ENCODE measurements at places on chromosomes 5 and 9.

DNA sequence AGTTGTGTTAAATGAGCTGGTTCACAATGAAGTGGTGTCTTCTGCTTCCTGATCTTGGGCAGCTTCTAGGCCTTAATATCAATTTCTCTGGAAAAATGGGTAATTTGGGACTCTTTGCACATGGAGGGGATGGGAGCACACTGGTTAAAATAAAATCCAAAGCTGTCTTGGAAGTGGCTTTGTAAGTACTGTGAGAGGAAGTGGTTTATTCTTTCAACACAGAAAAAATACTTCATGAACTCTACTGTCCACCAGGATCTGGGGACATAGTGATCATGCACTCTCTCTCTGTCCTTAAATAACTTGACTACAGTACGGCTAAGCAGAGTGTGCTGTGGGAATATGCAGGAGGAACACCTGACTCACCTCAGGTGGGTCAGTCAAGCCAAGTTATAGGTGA lies 2.4 kb downstream of the PCYOX1L start:
- no peak for DNase-seq

DNA sequence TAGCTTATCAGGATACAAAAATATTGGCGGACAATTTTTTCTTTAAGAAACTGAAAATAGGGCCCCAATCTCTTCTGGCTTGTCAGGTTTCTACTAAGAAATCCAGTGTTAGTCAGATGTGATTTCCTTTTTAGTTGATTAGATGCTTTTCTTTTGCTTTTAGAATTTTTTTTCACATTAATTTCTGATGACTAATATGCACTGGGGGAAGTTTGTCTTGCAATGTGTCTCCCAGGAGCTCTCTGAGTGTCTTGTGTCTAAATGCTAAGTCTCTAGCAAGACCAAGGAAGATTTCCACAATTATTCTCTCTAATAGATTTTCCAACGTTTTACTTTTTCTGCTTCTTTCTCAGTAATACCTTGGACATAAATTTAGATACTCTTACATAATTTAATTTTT lies 559.8 kb upstream of the TYRP1 start:
- no peak for DNase-seq

DNA sequence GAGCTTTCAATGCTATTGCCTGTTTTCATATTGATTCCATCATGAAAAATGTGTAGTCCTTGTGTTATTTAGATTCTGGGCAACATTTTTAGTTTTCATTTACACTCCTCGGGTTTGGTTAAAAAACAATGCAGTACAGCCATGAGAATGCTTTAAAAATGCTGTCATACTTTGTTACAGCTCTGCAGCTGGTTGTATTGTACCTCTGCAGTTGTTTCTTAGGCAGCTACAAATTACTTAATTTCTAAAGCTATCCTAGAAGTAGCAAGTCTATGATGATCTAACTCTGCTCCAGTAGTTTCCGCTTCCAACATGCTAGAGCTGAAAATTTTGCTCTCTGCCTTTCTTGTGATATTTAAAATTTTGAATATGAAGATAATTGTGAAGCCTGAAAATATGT lies 20.2 kb downstream of the SNX18 start:
- no peak for DNase-seq

- no peak for DNase-seq
Measured at GRCh38 chr5:14374100-14374499, 207.5 kb upstream of the OTULINL start.

DNA sequence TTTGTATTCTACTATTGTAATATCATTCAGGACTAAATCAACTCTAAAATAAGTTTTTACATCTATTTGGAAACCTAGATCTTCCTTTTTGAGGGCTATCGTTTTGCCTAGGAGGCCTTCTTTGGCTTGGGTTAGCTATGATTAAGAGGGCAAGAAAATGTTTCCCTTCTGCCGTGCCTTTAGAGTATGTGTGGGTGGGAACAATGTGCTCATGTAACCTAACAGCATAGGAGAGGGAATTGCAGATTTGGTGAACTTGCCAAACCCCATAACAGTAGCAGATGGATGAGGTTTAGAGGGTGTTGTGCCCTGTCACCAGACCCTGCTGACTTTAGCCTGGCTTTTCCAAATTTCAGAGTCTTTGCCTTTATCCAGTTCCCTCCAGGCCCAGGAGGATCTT lies 339.0 kb downstream of the ADGRV1 start:
- no peak for DNase-seq

GRCh38 chr9:133683586-133684120 lies 47.5 kb downstream of the DBH start:
- DNase-seq, result no peak

DNA sequence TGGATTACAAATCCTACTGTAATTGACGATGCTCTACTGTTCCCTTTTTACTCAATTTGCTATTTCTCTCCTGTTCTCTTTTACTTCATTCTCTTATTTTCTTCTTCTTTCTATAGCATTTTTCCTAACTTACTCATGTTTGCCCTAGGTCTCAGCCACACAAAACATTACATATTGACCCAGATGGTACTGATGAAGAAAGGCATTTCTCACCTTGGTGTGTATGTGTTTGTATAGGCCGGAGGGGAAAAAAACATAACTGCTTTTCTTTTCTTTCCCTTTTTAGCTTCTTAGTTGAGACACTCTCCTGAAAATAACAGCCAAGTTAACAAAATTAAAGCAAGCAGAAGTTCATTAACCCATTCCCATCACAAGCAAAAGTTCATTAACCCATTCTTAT lies 1019.8 kb upstream of the CDH18 start:
- no peak for DNase-seq

DNA sequence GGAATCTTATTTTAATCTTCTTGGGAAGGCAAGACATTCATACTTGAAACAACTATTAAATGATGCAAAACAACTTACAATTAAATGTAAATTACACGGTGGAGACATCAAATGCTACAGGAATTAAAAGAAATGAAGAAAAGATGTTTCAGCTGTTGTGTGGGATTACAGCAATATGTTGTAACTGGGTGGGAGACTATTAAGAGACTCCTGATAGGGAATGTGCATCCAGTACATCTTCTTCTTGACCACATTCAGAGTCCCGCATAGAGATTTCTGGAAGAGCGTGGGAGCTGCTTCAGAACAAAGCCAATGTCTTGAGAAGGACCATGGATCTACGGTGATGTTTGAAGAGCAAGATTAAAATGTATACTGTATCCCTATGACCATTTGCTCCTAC lies 199.1 kb downstream of the PDE4D start:
- no peak for DNase-seq

- peak; percentile 85 for DNase-seq
Measured at GRCh38 chr9:25678147-25678666, at the start of gene TUSC1. TSS of gene TUSC1 (minus strand) at chr9:25678444. CDS start at chr9:25678312, 132 bp downstream.

DNA sequence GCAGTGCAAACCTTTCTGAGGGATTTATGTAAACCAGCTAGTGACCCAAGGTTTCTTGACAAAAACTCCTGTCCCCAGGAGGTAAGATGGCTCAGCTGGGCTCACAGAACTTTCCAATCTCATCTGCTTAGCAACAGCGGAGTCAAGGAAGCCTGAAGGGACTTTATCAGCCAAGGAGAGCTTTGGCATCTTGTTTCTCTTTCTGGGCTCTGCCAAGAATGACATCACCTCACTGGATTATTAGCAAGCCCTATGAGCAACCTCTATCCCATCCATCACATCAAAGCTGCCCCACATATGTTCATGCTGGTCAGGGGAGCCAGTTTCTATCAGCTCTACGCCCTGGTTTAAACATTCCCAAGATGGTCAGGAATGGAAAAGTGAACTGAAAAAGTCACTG lies 461.3 kb downstream of the ENC1 start:
- no peak for DNase-seq

GRCh38 chr5:96083361-96083881 lies 121.8 kb upstream of the ELL2 start:
- no peak for DNase-seq

- DNase-seq, result no peak
Measured at GRCh38 chr5:149616727-149617285, 35.5 kb downstream of the ARHGEF37 start.

DNA sequence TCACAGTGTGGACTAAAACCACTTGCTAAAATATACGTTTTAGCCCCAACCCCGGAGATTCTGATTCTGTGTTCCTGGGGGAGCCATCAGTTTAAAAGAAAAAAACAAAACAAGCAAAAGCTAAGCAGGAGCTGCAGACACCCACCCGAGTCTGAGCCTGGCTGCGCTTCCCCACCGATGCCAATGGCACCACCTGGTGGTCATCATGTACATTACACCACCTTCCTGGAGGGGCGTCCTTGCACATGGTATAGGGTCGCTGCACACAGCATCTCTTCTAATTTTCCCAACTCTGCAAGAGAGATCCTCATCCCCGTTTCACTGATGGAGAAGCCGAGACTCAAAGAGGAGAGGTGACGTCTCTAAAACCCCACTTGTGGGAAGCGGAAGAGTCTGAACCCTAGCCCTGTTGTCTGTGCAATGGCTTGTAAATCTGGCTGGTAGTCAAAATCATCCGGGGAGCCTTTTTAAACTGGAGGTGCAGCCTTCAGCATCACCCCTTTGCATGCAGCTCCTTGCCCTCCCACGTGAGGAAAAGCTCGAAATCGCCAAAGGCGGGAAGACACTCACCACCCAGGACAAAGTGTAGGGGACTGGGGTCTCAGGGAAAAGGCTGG lies 23.1 kb upstream of the CNOT6 start:
- DNase-seq, result peak; percentile 60

GRCh38 chr5:15664961-15665360 lies 165.0 kb downstream of the FBXL7 start:
- no peak for DNase-seq

- DNase-seq, result no peak
Measured at GRCh38 chr5:329768-330167, 8.3 kb downstream of the AHRR start.

DNA sequence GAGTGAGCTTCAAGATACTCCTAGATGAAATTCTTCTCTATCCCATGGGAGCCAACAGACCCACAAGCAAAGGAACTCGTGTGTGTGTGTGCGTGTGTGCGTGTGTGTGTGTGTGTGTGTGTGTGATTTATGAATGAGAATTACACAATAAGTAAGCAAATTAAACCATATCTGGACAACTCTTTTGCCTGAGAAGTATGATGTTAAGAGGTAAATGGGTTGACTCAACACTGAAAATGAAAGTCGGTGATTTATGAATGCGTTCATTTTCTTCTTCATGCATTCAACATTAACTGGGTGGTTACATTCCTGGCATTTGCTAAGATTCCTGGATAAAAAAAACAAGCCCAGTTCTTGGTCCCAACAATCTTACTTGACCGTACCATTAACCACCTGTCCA lies 171.3 kb upstream of the ZNF462 start:
- no peak for DNase-seq

DNA sequence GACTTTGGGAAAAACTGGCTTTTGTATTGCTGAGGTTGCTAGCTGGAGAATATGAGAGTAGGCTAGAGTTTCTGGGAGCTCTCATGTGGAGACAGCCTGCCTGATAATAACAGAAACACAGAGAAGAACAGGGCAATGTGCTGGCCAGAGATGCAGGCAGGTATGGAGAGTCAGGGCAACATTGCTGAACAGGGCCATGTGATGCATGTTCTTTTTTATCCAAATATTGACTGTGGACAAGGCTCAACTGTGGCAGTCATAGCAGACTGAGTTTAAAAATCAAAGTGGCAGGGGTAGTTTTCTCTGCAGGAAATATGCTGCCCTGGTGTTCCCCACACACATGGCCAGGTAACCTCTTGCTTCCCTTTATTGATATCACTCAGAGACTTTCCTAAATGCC lies 381.1 kb downstream of the RASEF start:
- no peak for DNase-seq

- no peak for DNase-seq
Measured at GRCh38 chr9:1839909-1840308, 175.2 kb upstream of the SMARCA2 start.

GRCh38 chr5:76252437-76252836 lies 150.6 kb upstream of the IQGAP2 start:
- no peak for DNase-seq

DNA sequence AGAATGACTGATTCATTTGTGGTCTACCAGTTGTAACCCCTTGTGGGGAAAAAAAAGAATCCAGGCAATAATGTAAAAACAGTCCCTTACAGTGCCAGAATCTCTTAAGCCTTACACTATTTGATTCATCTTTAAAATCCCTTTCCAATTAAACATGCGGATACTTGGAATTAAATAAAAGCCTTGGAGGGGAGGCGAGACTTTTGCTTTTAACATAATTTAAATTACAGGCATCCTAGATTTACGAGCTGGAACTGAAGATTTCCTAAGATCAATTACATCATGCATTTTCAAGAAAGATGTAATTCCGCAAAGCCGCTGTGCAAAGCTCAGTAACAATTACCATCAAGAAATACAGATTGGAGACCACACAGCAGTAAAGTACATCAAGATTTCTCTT lies 370.2 kb downstream of the MTRR start:
- no peak for DNase-seq

GRCh38 chr5:120872297-120872696 lies 408.2 kb downstream of the PRR16 start:
- no peak for DNase-seq

GRCh38 chr5:159049844-159050315 lies 49.8 kb downstream of the EBF1 start:
- no peak for DNase-seq

DNA sequence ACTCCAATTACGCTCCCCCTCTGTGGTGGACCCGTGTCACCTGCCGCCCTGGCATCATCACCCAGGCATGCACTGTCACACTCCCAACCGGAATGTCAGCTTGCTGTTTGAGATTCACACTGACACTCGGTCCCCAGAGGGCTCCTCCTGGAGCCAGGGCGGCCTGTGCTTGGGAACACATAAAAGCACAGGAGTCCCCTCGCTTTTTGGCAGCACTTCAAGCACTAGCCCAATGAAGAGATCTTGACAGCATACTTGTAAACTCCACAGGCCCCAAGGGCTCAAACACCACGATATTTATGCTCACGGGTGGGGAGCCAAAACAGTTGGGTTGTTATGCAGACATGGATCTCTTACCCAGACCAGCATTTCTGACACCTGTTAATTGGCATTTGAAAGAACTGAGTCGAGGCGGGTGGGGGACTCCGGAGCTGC lies 90.8 kb upstream of the EGFLAM start:
- DNase-seq, result no peak

DNA sequence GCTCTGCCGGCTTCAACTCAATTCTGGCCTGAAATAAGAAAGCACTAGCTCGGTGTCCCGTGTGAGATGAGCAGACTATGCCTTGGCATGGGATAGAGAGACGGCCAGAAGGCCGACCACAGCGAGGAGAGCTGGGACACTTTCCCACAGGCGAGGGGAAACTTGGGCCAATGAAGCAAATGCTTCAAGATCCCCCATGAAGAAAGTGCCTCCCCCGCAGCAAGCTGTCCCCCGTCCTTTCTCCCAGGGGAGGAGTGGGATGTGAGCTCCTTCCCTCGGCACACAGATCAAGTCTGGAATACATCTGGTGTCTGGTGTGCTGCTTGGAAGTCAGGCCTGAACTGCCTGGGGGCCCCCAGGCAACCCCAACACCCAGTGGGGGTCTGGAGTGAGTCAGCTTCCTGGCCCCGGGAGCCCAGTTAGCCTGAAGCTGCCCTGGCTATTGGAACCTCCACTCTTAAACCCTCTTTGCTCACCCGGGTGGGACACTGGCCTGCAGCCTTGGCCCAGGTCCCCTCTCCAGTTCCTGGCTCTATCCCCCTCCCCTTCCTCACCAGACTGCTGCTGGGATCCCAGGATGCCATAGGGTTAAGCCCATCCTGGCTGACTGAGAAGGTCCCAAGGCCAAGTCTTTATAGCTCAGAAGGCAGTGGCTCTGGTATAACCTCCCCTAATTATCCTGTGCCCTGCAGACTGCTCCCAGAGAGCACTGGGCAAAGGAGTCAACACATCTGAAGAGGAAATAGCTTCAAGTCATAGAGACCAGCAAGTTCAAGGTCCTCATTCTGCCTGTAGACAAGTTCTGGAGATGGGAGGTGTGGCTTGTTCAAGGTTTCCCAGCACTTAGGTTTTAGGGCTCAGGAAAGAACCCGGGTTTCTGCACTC lies 205.3 kb downstream of the TTLL11 start:
- DNase-seq, result no peak

GRCh38 chr5:124634228-124634739 lies 112.2 kb downstream of the ZNF608 start:
- DNase-seq, result no peak
